Right renal pelvis (tissue), 4 donors: ENCODE measurements at places on chromosomes 7 and 10. TPM values are rescaled to one million over a fixed set of nuclear protein-coding genes. Genes with fewer than 3 reads are reported as not detected.

- no peak for DNase-seq
These were observed 157.3 kb upstream of the ADCY1 start for GRCh38 chr7:45416846-45417245.

GRCh38 chr7:19091550-19092200, 25.8 kb downstream of the TWIST1 start:
- DNase-seq: no peak

Gene SLC29A3
- polyA plus RNA-seq: 7.7 TPM

DNA sequence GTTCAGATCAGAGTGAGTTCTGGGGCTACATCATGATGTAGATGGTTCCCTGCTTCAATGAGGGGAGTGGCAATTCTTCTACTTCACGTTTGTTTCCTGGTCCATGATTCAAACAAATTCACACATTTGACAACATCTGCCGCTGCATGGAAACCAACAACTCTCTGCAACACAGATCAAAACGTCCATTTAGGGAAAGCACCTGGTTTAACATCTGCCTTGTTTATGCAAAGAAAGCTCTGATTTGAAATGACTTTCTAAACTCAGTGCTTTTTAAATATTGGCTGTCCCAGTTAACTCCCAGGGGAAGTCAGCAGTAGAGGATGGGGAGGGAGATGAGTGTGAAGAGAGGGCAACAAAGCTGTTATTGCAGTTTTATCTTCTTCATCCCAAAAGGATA, 93.8 kb downstream of the GAD2 start:
- DNase-seq: no peak

DNA sequence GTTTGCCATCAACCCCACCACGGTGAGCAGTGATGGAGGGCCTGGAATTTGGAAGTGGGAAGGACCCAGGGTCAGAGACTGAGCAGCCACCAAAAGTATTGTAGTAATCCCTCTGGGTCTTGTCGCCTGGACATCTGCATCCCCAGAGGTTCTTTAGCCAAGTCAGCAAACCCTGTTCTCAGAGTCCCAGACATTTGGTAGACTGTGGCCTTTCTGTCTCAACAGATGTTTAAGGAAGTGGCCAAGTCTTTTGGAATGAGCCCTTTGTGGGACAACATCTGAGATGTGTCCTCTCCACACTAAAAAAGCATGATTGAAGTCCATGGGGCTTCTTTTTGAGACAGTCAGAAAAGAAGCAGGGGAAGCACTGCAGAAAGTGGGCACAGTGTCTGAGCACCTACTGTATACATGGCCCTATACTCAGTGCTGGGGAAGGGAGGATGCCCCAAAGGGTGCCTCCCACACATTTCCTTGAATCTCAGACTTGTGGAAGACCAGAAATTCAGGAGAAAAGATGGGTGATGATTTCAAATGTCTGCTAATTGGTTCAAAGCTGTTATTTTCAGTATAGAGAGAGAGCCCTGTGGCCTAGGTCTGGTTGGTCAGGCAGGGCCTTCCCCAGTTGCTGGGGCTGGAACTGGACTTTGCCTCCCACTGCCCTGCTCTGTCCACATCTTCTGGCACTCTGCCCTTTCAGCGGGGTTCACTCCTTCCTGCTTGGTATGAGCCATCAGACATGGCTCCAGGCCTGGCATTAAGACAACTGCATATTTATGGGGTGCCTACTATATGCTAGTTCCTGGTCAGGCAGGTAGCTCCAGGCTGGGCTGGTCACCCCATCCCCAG, 26.5 kb upstream of the VSIR start:
- no peak for DNase-seq

GRCh38 chr10:75610183-75610582, 178.8 kb downstream of the LRMDA start:
- DNase-seq: no peak

Gene SEMA3C
- 39.5 TPM for polyA plus RNA-seq
